ENCODE measurements at places on chromosomes 3 and 15.

DNA sequence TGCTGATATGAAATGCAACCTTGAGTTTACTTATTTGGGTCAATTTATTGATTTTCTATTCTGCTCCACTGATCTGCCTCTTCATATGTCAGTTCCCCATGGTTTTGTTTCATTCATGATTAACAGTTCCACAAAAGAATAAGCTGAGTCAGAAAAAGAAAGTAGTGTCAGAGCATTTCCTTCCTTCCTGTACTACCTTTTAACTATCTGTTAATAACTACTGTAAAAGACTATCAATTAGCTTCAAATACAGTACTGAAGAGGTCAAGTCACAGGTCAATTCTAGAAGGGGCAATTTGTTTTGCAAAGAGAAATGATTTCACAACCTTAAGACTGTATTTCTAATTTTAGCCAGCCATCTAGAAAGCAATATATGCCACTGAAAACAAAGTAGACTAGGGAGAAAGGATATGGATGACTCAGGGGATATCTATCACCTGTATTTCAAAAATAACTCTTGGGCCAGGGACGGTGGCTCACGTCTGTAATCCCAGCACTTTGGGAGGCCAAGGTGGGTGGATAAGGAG lies 129.5 kb downstream of the TFDP2 start:
- no peak for DNase-seq

DNA sequence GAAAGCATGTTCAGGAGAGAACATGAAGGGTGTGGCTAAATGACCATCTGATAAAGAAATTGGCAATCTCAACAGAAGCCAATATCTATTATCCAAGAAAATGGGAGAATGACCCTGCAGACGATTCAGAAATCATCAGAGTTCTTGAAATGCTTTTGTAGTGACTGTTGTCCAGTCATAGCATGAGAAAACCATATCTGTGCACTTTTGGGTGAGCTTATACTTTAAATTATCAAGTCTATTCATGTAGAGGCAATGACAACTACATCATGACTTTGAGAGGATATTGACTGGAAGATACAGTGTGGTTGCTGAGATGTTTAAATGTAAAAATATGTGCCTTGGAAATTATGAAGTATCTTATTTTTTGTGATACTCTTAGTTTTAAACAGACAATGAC lies 57.6 kb upstream of the AZI2 start:
- no peak for DNase-seq

DNA sequence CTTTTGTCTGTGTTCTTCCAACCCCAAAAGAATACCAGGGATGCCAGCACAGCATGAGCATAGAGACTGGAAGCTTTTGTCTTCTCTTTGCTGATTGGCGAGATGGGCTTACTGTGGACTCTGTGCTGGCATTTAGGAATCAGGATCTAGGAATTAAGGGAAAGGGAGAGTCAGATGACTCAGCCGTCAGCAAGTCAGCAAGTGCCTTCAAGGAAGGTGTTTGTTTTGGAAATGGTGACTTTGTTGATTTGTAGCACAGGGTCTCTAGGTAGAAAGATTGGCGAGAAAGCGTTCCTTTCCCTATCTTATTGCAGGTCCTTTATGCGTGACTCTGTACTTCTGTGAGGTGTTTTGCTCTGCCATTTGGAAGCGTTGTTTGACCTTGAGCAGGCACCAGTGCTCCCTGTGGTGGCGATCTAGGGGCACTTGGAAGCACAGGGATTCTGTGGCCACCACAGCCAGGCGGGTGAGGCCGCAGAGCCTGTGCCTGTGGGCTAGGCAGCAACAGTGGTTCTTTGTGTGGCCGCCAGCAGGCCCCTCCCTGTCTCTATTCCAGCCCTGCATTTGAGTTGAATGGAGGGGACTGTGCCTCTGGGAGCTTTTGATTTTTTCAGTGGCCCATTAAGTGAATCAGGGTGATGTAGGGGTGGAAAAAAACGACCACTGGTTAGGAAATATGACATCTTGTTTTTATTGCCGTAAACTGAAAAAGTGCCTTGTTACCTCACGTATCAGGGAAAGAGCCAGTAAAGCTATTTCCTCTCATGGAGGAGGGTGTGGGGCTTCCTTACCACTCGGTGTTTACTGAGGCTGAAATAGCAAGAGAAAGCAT lies 19.0 kb downstream of the FAN1 start:
- DNase-seq = no peak

- no peak for DNase-seq
Observed at GRCh38 chr15:57923306-57923705, 142.2 kb downstream of the ALDH1A2 start.

DNA sequence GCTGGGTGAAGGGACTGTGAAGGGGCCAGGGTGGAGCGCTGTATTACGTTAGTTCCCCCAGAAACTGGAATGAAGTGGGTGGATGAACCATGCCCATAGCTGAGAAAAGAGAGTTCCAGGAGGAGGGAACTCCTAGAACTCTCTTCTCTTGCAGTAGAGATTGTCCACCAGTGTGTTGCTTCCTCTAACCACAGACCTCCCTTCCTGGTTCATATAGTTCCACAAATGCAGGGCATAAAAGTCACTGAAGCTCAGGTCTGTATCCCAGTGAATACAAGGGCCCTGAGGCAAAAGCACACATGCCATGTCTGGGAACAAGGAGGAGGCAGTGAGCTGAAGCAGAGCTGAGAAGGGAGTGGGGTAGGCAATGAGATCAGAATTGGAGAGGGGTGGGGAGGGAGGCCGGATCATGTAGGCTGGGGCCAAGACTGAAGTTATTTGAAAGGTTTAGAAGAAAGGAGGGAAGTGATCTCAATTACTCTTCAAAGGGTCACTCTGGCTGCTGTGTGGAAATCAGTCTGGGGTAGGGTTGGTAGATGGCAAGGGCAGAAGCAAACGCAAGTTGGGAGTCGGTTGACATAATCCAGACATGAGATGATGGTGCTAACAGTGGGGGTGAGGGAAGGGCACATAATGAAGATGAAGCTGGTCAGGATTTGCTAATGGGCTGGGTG lies 6.5 kb downstream of the A4GNT start:
- no peak for DNase-seq

GRCh38 chr15:33293713-33294334 lies 16.9 kb upstream of the RYR3 start:
- no peak for DNase-seq

DNA sequence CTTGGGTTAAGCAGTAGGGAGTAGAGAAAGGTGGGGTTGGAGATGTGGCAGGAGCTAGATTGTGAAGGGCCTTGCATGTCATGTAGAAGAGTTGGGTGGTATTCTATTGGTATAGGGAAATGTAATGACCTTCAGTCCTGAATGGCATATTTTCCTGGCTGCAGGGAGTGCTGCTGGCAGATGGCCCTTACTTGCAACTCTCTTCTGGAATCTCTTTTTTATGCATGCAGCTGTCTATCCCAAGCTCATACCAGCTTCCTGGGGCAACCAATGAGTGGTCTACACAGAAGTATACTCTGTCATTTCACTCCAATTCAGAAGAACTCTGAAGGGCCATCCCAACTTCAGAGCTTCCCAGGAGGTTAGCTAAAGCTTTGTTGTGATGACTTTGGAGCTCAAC lies 144.7 kb upstream of the ANKRD28 start:
- DNase-seq = no peak

DNA sequence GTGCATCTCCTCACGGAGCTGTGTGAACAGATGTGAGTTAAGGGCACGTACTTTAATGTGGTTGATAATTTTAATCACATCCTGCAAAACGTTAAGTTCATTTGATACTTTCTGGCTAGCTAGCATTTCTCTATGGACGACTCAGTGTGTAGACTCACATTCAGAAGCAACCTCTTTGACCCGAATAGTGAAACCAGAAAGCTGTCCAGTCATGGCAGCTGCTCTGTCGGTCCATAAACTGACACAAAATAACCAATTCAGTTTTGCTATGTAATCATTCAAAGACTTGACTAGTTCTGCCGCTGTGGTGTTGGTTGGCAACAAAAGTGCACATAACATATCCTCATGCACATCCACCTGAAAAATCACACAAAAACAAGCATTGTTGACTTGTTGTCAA lies 3.7 kb upstream of the GFM1 start:
- DNase-seq = no peak

- no peak for DNase-seq
Observed at GRCh38 chr15:94432279-94432678, 200.9 kb downstream of the MCTP2 start.

DNA sequence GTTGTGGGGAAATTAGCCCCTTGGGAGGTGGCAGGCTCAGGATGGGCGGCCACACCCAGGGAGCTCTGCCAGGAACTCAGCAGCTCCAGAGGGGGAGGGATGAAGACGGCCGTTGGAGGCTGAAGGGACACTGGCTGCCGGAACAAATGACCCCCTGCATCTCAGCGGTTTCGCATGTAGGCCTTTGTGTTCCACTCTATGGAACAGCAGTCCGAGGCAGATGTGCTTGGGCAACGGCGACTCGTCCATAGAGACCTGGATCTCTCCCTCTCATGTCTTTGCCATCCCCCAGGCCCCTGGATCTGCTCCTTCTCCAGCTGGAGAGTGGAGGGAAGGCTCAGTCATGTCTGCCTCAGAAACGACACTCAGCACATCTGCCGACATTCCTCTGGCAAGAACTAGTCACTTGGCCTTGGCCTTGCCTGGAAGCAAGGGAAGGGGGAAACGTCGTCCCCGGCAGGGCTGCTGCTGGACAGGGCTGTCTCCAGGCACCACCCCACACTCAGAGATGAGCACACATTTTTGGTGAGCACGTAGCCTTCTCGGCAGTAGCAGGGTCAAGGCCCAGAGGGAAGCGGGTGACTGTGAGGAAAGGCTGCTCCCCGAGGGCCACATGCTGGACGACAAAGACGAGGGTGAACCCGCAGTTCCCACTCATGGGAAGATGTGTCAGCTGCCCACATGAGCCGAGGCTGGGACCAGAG lies 83.8 kb downstream of the ASB7 start:
- no peak for DNase-seq

- no peak for DNase-seq
Observed at GRCh38 chr15:27057904-27058645, 87.1 kb downstream of the GABRG3 start.

- DNase-seq = no peak
Observed at GRCh38 chr3:94114666-94115065, 51.8 kb downstream of the NSUN3 start.

DNA sequence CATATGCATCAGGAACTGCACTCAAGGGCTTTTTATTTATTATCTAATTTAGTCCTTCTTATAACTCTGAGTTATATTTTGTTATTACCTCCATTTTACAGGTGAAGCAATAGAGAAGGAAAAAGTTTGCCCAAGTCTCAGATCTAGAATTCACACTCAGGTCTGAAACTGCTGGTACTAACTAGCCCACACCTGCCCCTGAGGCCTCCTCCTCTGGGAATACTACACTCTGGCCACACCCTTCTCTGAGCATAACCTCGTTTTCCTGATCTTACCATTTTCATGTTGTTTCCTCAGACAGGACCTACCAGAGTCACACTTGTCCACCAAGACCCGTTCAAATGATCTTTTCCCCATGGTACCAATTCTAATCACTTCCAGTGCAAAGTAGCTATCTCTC lies 94.1 kb upstream of the CHRM5 start:
- DNase-seq = no peak

- DNase-seq = no peak
Observed at GRCh38 chr3:45933591-45933990, 9.7 kb upstream of the CXCR6 start.

- peak; percentile 81 for DNase-seq
Observed at GRCh38 chr3:190546881-190547510, 33.1 kb downstream of the IL1RAP start.

DNA sequence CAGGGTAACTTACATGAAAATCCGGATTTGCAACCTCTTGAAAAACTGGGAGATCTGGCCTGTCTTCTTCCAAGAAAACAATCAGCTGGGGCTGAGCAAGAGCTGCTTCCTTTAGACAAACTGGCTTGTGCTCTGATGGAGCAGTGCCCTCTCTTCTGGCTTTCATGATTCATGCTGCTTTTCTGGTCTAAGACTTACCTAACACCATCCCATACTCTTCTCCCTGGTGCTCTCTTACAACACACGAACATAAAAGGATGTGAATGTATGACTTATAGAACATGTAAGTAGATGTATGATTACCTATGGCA lies 9.9 kb downstream of the TJP1 start:
- no peak for DNase-seq

GRCh38 chr3:148309390-148310035 lies 388.2 kb upstream of the AGTR1 start:
- DNase-seq = peak; percentile 48

GRCh38 chr3:64867224-64867623 lies 179.4 kb upstream of the ADAMTS9 start:
- DNase-seq = no peak

DNA sequence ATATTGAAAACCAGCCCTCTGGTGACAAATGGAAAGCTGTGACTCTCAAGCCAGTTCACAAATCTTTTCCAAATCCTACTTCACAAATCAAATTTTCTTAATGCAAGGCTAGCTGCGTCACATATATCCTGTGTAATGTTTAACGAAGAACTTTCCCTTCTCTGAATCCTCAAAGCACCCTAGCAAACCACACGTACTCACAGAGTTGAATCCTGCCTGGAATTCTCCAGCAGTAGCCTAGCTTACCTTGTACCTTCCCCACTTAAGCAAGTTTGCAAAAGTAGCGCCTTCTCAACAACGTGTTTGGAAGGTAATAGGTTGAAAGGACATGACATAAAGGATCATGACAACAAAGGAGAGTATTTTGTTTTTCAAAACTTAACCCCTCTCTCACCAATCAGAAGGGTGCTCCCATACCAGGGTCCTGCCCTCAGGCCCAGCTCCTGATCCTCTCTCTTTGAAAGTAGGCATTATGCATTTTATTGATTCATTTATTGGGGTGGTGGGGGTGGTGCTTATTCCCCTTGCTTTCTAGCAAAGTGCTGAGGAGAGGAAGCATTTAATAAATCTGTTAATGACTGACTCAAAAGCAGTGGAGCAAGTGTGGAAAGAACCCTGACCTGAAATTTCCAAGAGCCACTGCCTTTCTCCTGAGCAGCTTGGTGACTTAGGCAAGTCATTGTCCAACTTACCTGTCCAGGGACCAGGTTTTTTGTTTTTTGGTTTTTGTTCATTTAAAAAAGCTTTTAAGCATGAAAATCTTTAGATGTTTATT lies 531.6 kb downstream of the MECOM start:
- no peak for DNase-seq

DNA sequence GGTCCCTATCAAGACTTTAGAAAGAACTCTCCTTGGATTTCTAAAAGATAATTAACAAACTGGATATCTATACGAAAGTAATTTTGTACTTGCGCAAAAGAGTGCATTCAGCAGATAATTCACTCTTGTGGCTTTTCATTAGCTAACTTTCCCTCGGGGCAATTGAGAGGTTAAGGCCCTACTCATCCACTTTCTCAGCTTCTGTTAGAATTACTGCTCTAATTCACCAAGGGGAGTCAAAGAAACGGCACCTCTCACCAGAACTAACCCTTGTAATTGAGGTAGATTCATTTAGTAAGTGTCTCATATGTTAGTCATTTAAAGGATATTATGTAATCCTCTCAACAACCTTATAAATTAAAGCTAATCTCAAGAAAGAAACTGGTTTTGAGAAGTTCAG lies 22.5 kb upstream of the MB21D2 start:
- DNase-seq = no peak
